ENCODE measurements at places on chromosomes 1 and 21.

GRCh38 chr1:181185461-181185860 is 97.0 kb downstream of the IER5 start:
- no peak for DNase-seq

DNA sequence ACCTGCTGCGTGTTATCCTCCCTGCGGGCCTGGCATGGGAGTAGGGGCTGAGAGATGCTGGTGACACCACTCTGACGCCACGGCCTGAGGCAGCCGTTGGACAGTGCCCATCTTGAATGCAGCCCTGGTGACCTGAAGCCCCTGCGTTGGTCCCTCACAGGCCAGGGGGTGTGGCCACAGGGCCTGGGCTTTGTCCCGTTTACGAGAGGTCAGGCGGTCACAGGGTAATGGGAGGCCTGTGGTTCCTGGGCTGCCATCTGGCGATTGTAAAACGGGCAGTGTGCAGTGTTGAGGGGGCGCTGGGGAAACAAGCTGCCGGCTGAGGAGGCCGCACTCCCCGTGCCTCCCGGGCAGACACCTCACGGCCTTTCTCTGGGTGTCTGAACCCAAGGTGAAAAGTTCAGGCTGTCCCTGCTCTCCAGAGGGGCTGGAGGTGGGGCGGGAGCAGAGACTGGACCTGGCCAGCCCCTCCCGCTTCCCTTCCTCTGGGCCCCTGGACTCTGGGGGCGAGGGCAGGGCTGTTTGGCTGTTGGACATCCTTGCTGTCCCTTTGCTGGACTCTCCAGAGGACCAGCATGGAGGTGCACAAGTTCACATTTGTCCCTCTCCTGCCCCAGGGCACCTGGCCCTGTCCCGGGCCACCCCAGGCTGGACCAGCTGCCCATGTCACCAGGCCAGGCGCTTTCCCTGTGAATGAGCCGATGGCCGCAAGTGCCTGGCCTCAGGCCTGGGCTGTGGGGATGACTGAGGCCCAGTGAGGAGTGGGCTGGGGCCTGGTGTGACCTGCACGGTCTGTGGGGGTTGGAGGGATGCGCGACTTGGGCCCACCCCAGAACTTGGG is 42.4 kb downstream of the SKI start:
- DNase-seq = no peak

DNA sequence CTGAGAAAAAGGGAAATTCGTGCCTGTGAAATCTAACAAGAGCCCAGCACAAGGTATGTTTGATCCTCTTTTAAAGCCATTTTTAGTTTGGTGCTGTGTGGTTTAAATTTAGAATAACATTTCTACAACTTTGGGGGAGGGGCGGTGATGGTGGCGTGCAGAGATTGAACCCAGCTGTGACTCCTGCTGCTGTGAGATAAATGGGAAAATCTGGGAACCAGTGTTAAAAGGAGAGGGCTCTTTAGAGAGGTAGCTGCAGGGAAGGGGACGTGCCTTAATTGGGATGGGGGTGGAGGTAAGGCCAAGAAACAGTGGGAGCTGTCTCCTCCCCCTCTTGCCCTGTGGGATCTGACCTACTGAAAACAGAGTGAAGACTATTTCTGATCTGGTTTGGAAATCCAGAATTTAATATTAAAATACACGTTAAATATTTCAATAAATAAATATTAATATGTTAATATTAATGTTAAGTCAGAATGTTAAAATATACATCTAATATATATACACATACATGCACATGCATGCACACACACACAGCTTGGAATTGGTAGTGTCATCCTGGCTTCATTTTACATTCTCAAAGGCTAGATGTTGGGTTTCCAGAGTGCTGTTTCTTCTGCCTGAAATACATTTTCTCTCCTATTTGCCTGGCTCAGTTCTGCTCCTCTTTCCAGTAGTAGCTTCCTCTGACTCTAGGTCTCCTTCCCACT is 30.1 kb upstream of the DNAJC6 start:
- no peak for DNase-seq

GRCh38 chr1:243746751-243747150 is 103.3 kb downstream of the AKT3 start:
- no peak for DNase-seq

GRCh38 chr21:45135868-45136267 is 61.5 kb downstream of the ADARB1 start:
- no peak for DNase-seq

DNA sequence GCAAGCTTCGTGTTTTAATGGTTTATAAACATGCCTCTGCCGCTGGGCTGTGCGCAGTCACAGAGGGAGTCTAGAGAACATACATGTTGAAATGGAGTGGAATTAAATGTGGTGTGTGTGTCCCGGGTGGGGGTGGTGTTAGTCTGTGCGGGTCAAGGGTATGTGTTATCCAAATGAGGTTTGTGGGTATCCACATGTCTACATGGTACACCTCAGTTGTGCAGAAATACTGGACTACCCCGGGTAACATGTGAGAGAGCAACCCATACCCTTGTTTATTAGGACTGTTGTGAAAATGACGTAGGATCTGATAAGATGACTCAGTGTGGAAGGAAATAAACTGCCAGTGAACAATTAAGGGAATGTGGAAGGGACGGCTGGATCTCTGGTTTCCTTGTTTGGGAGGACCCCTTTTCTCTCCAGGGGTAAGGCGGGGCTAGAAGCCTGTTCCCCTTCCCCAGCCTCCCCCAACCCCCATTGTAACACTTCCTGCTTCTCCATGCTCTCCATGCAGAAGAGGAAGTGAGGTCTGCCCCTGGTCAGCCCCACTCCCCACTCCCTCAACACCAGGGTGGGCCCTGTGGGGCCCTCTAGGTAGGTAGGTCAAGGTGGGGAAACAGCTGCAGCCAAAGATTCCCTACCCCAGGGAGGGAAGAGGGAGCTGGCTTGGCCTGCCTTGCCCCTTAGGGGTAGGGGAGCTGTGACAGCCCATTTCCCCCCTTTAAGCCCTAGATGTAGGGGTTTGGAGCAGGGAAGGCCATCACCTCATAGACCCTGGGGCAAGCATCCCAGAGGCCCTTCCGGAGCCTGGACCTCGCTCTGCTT is 690 bp downstream of the EPS8L3 start:
- no peak for DNase-seq

DNA sequence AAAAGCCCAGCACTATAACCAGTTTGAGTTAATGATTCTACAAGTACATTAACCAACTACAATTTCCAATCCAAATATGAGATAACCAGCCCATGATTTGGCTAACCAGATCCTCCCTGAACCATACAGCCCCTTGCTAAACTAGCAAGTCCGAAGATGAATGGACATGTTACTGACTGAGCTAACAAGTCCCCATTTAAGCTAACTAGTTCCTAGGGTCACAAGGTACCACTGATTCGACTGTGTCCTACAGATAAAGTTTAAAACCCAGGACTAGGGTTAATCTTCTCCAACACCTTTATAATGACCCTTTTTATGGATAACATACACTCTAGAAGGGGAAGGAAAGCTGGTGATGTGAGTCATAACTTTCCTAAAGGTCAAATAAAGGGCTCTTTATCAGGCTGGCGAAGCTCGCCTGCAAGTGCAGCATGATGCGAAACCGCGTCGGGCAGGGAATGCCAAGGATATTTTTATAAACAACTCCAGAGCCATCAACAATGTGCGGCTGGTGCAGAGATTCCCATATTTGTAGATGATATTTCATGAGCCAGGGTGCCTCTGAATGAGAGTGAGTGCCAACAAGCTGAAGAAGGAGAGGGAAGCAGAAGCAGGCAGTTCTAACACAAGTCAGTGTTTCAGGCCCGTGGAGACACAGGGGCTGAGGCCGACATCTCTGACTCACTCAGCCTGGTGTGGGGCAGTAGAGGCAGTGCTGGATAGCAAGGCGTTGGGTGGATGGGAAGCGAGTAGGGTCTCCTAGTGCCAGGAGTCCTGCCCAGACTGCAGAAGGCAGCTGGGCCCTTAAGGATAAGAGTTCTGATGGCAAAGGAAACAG is 75.6 kb upstream of the ROR1 start:
- DNase-seq = no peak

Measured in stimulated activated CD8-positive, alpha-beta memory T cell treated with anti-CD3 and anti-CD28 coated beads, Interleukin-4, amount 100 ng/mL, for 48 hours (primary cell).